Thoracic aorta (tissue), 2 donors: ENCODE measurements at places on chromosomes 4 and X. TPM values are rescaled to one million over a fixed set of nuclear protein-coding genes. Genes with fewer than 3 reads are reported as not detected.

Gene PCDH18
- total RNA-seq = 31.0 TPM

Gene CORIN
- total RNA-seq = 0.63 TPM

GRCh38 chr4:2217726-2218125, 24.2 kb downstream of the HAUS3 start:
- no peak for DNase-seq

GRCh38 chrX:121405826-121406225, 358.4 kb downstream of the GLUD2 start:
- no peak for DNase-seq

GRCh38 chr4:152606753-152607152, 70.9 kb upstream of the FBXW7 start:
- no peak for DNase-seq

DNA sequence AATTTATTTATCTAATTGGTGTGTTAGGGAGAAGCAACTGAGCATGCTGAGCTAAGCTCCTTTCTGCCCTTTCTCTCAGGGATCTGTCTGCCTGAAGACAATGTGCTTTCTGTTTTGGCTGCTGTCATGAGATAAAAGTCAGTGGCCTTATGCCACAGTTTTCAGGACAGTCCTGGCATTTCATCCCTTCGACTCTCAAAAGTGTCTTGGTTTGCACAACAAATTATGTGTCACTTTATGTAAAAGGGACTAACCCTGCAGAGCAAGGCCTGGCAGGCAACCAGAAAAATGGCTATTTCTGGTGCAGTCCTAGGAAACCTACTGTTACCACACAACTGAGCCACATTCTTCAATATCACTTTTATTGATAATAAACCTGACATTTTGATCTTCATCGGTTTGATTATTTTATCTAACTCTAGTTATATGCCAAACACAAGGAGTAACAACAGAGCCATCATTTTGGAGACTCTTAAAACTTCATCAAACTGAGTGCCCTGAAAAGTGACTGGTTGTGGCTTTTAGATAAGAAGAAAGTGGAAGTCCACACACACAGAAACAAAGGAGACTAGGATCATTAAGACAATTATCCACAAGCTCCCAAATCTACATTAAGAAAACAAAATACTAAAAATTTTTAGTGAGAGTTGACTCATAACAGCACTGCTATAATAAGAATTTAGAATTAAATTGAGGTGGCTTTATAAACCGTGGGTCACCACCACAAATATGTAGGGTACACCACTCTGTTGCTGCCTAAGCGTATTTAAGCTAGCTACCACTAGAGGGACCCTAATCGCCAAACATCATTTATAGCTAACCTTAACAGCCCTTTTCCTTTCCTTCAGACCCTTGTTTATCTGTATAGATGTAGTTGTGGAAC, 95.9 kb upstream of the PTPN13 start:
- no peak for DNase-seq
